Thoracic aorta (tissue), 2 donors: ENCODE measurements at places on chromosomes 7 and 10.

- no peak for DNase-seq
Measured at GRCh38 chr7:15515252-15515651, 46.6 kb downstream of the AGMO start.

- no peak for DNase-seq
Measured at GRCh38 chr10:26221541-26221940, 5.0 kb downstream of the GAD2 start.

DNA sequence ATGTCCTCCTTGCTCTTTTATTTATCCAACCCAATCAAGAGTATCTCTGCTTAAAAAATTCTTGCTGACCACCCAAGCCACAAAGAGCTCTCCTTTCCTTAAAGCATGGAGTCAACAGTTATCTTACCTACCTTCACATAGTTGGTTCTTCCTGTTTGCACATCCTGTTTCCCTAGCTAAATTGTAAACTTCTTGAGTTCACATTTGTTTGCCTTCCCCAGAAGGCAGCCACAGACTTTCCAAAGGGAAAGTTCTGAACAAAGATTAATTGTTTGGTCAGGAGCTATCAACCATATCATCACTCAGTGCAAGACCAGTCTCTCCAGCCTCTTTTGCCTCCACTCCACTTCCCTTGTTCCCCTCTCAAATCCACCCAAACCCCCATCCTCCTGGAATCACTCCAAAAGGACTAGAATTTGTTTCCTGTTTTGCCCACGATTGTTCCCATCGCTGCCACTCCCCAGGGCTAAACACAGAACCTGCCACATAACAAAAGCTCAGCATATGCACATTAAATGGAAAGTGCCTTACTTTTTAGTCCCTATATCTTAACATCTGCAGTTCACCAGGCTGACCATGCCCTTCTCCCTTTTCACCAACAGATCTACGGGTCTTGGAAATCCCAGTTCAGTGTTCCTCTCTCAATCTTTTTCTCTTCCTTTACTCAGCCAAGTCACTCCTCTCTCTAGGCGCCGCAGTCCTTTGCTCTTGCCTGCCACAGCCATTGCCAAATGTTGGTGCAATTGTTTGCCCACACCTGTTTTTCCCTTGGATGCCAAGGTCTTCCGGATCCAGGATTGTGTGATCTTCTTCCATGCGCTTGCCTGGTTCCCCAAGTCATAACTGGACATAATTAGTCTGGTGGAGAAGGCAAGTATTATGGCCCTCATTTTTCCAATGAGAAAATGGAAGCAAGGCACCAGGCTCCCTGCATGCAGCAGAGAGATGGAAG is 265.5 kb downstream of the KCNMA1 start:
- DNase-seq = no peak

DNA sequence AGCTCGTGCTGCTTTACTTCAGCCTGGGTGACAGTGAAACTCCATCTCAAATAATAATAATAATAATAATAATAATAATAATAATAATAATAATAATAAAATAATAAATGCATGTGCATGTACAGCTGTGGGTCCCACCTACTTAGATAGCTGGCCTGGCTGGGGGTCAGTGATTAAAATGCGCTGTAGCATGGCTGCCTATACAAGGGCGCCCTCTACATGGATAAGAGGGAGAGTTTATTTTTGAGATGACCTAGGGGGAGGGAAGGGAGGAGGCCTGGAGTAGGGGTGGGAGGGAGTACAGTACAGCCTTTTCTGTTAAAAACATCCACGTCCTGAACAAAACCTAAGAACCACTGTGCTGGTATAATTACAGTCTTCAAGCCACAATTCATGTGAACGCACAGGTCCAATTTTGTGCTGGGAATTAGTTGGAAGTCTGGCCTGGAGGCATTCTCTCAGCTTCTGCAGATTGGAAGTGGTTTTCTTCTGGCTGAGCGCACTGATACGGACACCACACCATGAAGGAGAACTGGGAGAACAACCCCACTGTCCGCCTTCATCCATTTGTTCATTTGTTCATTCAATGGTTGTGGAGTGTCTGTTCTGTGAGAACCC is 146.5 kb downstream of the TMEM178B start:
- no peak for DNase-seq

- no peak for DNase-seq
Measured at GRCh38 chr7:156465186-156465585, 175.4 kb upstream of the RNF32 start.

GRCh38 chr10:91681361-91682276 is 48.7 kb upstream of the PPP1R3C start:
- no peak for DNase-seq

- DNase-seq = no peak
Measured at GRCh38 chr10:90872648-90873020, 860 bp downstream of the RPP30 start.

DNA sequence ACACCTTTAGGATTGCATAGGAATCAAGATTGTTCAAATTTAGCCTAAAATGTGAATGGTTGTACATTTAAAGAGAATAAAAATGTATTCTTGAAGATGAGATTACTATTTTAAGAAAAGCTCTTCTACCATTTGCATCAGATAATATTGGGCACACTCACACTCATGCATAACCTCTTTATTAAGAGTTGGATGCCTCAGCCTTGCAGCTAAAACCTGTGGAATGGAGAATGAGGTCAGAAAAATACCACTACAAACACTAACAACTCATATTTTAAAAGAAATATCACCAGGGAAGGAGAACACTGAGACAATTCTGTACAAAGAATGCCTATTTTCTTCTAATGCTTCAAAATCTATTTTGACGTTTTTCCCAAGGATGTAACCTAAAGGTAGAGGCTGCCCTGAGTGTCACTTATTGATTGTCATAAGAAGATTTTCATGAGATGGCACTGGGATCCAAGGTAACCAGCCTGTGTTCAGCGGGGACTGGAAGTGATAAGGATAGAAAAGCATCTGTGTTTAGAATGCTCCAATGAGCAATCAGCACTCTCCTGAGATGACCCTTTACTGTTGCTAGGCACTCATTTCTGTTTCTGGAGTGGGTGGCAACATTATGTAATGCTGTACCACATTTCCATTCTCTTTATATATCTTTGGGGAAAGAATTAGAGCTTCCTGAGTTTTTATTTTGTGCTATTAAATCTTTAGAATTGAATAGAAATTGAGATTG is 26.6 kb downstream of the REEP3 start:
- DNase-seq = no peak

DNA sequence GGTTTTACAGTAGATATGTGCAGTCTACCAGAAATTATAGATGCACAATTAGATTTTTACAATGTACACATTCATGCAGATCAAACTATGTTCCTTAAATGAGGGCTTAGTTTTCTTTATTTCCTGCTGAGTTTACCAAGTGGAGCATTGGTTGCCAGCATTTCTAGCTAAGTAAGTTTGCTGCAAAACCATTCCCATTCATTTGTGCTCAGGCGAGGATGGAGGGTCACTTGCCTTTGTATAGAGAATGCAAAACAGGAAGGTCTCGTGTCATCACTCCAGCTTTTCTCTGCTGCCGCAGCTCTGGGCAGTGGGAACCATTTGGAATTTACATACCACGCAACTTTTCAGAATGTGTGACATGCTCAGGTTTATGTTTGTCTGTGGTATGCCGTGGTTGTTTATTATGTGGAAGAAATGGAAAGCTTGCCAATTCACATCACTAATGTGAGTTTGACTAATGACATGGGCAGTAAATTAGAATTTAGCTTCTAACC is 198.6 kb downstream of the TRIL start:
- DNase-seq = no peak
